ENCODE measurements at places on chromosomes 3 and 15.

GRCh38 chr3:155330370-155330769 lies 36.9 kb upstream of the STRIT1 start:
- no peak for DNase-seq

- no peak for DNase-seq
Observed at GRCh38 chr3:72520690-72521308, 327.4 kb downstream of the SHQ1 start.

DNA sequence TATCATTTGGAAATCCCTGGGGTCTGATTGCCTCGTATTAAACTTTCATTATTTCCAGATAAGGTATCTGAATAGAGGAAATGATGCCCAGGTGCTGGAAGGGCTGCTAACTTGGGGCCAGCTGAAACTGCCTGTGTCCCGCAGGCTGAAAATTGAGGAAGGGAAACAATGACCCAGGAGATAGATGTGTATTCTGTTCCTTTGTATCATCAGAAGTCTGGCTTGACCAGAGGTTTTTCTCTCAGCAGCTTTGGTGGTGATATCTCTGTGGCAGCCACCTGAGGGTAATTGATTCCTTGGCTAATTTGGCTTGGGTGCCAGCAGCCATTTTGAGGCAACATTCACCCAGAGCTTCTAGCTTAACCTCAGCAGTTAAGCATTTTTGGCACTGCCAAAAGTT lies 90.0 kb upstream of the STT3B start:
- DNase-seq: no peak

DNA sequence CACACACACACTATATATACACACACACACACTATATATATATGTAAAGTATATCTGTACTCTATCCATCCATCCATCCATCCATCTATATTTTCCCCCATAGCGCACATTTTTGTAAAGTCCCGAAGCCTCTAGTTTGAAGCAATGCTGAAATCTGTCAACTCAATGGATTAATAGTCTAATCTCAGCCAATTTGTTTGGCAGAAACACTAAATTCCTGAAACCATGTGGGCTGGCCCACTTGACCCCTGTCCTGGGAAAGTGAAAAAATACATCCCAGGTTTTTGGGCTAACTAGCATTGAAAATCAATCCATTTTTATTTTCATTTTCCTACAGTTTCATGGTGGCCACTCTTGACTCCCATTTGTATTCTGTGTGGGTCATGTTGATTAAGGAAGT lies 166.7 kb downstream of the SLCO3A1 start:
- no peak for DNase-seq

- DNase-seq: no peak
Observed at GRCh38 chr3:144127700-144128099, 156.1 kb downstream of the DIPK2A start.

DNA sequence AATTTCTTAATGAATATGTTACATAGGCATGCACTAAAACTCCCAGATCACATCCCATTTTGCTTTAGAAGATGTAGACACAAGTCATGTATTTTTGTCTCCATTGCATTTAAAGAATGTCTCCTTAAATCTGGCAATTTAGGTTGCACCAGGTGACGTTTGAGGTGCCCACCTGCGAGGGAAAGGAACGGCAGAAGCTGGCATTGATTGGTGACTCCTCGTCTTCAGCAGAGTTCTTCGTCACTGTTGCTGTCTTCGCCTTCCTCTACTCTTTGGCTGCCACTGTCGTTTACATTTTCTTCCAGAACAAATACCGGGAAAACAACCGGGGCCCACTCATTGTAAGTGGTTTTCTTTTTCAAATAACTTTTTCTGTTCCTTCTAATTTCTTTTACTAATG lies 96.1 kb upstream of the SNTN start:
- DNase-seq: no peak

DNA sequence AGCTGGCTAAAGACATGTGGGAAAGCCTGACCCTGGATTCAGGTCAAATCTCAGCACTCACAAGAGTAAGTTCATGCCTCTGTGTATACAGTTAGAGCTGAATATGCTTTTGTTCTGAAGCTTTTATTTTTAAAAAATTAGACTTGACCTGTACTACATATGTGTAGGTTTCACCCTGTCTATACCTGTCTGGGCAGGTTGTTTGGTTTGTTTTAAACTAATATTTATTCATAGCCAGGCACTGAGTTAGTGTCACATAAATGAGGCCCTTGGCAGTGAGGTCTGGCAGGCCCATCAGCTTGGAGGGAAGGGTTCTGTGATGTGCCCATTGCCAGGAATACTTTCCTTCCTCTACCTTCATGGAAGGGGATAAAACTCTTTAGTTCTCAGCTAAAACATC lies 1.9 kb downstream of the DNAJA4 start:
- no peak for DNase-seq

- no peak for DNase-seq
Observed at GRCh38 chr3:37694284-37694675, 167.4 kb upstream of the CTDSPL start.

GRCh38 chr3:129310111-129311011 lies 31.7 kb downstream of the HMCES start:
- DNase-seq: no peak

GRCh38 chr3:9409981-9410854 lies 12.8 kb downstream of the SETD5 start:
- no peak for DNase-seq

DNA sequence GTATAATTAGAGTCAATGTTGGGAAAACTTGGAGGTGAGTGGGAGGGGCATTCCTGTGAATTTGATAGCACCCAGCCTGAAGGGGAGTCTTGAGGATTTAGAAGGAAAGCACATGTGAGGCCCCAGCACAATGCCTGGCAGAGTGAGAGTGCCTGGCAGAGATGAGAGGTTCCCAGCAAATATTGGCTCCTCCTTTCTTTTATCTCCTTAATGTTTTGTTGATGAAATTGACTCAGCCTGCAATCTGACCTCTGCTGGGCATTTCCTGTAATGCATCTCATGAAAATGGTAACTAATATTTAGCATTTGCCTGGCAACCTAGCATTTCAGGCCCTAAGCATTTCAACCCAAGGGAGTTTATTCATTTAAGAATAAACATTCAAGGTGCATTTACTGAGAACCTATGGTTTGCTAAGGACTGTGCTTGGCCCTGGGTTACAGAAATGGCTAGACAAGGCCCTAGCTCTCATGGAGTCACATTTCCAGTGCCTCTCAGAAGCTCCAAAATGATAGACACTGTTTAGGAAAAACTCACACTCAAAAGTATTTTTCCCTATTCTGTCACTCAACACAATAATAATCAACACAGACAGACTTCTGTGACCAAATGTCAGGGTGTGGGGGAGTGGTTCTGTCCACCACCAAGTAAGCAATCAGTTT lies 19.0 kb downstream of the PDHB start:
- peak; percentile 79 for DNase-seq

GRCh38 chr15:62732078-62732477 lies 310.5 kb upstream of the TPM1 start:
- no peak for DNase-seq

DNA sequence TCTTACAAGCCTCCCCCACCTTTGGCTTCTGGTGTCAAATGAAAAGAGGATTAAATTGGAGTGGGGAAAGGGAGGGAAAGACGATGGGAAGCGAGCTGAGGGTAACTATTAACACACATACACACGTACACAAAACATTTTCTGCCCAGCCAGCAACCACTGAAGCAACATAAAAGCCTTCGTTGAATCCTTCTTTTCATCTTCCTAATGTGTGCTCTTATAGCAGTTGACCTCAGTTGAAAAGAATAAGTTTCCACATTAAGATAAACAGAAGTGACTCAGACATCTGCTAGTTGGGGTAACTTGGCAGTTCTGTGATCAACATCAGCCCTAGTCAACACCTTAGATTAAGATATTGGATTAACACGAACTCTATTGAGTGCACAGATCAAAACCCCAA lies 558.5 kb downstream of the MECOM start:
- no peak for DNase-seq

DNA sequence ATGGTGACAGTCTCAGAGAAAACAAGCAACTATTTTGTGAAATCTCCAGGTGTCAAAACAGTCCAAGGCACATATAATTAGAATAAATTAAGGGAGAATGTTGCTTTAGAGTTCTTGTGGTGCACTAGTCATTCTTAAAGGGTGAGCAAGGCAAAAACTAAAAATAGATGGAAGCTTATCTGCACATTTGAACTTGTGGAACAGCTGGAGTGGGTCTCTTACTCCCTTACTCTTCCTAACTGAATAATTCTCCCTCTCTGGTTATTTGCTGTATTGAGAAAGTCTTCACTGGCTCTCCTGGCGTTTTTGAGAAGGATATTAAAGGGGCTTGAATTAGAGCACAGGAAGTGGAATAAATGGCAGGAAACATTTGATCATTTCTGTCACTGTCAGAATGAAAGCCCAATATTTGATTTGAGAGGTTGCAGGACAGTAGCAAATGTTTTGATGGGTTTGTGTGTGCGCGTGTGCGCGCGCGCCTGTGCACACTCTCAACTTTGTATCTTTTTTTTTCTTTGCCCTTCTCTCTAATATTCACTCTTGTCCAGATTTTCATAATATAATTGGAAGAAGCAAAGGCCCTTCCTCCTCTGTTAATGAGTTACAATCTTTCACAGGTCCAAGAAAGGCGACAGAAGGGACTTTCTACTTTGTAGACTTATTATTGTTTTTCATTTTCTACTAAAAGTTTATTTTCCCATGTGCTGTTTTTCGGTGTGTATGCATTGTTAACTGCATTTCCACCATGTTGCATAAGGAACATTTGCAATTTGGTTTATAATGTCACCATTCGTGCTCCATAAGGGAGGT lies 40.9 kb downstream of the AKAP13 start:
- no peak for DNase-seq

GRCh38 chr15:80242132-80242769 lies 9.8 kb downstream of the CTXND1 start:
- peak; percentile 62 for DNase-seq

- no peak for DNase-seq
Observed at GRCh38 chr15:69980341-69981059, 117.2 kb downstream of the TLE3 start.

DNA sequence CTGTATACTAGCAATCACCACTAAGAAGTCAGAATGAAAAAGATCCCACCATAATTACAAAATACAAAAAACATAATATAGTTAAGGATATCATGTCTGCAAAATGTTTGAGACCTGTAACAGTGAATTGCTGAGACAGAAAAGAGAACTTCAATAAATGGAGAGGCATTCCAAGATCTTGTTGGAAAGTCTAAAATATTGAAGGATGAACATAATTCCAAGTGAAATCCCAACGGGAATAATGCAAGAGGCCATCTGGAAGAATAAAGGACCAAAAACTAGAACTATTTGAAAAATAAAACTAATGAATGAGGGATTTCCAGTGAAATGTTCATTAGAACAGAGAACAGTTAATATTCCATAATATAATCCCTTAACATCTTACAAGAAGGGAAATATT lies 110.9 kb downstream of the COL6A6 start:
- DNase-seq: no peak

- DNase-seq: no peak
Observed at GRCh38 chr3:64815195-64815631, 127.4 kb upstream of the ADAMTS9 start.

DNA sequence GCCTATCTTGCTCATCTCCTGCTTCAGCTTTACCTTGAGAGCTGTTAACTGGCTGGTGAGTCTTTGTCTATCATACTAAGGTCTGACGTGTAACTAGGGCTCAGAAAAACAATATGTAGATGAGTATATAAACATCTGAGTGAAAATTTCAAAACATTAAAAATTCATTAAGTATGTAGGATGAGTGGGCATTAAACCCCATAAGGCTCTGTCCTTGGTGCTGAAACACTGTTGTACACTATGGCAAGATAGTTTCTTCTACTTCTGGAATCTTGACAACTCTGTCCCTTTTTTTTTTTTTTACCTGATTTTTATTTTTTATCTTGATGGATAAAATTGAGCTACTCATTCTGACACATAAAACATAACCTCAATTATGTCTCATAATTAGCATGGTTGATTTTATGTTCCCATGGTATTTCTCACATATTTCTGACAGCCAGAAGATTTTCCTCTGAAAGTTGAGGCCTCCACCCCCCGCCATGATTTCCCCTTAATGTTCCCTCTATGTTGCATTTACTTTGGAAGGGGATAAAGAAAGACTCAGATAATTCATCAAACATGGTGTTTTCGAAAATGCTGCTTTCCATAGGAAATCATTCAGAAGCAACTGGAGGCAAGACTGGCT lies 54.3 kb downstream of the DGKG start:
- no peak for DNase-seq

DNA sequence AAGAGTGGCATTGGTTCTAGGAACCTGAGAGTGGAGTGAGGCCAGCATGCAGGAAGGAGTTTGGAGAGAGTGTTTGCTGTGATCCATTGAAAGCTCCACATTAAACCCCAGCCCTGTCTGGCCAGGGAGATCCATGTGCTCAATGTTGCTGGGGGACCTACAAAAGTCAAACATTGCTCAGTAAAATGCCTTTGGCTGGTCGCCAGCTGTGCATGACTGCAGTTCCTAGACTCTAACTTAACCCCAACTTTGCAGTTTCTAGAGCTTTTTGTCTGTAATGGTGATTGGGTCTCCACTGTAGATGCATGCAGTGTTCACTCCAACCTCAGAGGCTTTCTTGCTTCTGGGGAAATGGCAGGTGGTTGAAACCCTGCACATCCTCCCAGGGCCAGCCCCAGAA lies 99.7 kb upstream of the ABHD17C start:
- DNase-seq: no peak

DNA sequence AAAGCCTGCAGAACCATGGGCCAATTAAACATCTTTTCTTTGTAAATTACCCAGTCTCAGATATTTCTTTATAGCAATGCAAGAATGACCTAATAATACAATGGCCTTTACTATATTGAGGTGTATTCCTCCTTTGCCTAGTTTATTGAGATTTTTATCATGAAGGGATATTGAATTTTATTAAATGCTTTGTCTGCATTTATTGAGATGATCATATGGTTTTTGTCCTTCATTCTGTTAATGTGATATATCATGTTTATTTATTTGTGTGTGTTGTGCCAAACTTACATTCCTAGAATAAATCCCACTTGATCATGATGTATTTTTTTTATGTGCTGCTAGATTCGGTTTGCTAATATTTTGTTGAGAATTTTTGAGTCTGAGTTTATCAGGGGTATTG lies 36.2 kb downstream of the TOPAZ1 start:
- no peak for DNase-seq

- no peak for DNase-seq
Observed at GRCh38 chr15:73134196-73134595, 81.9 kb downstream of the NEO1 start.

- no peak for DNase-seq
Observed at GRCh38 chr3:189937302-189938127, 183.2 kb downstream of the P3H2 start.

- no peak for DNase-seq
Observed at GRCh38 chr3:127043041-127043641, 60.2 kb downstream of the PLXNA1 start.

DNA sequence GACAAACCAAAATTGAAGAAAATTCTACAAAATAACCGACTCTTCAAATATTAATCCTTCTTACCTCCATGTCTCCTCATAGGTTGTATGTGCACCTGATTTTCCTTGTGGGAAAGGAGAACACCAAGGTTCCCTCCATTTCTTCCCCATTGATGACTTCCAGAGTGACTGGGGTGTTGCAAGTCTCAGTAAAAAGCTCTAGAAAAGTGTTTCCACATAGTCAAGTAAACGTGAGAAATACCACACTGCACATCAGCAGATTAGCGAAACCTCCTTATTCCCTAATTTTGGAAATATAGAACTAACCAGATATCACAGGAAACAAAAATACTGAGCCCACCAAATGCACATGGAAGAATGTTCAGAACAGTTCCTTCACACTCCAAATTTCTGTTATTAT lies 4.9 kb upstream of the RPN1 start:
- no peak for DNase-seq

All from D341Med (cell line).